Liver (tissue), 10 donors: ENCODE measurements at places on chromosomes 5 and 9. TPM values are rescaled to one million over a fixed set of nuclear protein-coding genes. Genes with fewer than 3 reads are reported as not detected.

EEIG1 gene
- total RNA-seq, result 14.3 TPM

C9orf50 gene
- not detected for total RNA-seq

MEIKIN gene
- 0.51 TPM for total RNA-seq

PAX5 gene
- total RNA-seq, result 0.08 TPM

KYAT1 gene
- 8.1 TPM for total RNA-seq

IFNK gene
- not detected for total RNA-seq

MTX3 gene
- 6.3 TPM for total RNA-seq

ORM2 gene
- total RNA-seq, result 276 TPM

KIAA0825 gene
- total RNA-seq, result 3.2 TPM

SMIM33 gene
- 0.05 TPM for total RNA-seq

GPX8 gene
- 1.0 TPM for total RNA-seq

DAB2IP gene
- total RNA-seq, result 13.1 TPM

GRCh38 chr9:81526587-81526986 is 162.8 kb downstream of the TLE1 start:
- DNase-seq, result no peak

DNA sequence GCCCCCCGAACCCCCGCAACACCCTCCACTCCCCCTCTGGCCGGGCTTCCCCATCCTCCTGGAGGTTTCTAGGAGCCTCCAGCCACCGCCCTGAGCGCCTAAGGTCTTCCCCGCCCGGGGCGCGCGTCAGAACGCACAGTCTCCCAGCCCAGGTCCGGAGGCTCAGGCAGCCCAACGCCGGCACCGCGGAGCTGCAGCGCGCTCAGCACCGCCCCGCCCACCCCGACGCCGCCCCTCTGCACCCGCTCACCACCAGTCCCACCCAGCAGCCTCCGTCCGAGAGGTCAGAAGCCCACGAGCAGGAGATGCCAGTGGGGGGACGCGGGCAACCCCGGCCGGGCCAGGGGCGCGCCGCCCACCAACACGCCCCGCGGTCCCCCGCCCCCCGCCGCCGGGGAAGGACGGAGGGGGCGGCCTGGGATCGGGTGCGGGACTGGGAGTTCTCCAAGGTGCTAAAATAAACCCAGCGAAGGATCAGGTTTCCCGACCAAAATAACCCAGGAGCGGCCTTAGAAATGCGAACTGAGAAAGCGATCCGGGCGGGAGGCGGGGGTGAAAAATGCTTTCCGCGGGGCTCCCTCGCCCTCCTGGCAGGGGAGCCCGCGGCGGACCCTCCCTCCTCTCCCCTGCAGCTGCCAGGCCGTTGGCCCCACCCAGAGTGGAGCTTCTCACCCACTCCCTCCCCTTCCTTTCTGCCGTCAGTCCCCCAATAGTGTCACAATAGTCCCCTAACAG is 6.5 kb upstream of the FAM78A start:
- DNase-seq, result no peak

GRCh38 chr9:116471093-116471906 is 215.8 kb upstream of the TRIM32 start:
- no peak for DNase-seq

DNA sequence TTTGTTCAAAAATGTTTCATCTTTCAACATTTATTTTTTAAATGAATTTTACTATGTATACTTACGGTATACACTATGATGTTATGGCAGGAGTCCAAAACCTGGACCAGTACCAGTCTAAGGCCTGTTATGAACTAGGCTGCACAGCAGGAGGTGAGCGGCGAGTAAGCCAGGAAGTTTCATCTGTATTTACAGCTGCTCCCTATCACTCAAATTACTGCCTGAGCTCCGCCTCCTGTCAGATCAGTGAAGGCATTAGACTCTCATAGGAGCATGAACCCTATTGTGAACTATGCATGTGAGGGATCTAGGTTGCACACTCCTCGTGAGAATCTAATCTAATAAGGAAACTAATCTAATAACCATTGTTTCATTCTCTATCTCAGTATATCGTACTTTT is 715.5 kb upstream of the PTPRD start:
- no peak for DNase-seq

DNA sequence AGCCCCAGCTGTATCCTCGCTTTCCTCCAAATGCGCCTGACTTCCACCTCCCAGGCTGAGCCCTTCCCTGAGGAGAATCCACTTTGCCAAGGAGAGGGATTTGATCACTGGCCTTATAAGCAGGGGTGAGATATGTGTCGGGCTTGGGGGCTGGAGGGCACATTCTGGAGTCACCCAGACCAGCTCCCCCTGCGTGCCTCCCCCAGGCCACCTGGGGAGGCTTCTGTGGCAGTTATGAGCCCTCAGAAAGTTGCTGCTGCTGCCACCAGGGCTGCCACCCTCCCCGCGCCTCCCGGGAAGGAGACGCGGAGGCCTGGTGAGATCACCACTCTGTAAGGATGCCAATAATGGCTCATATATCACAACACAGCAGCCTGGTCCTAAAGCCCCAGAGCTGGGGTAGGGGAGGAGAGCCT is 211.5 kb downstream of the PAPPA start:
- DNase-seq, result no peak

DNA sequence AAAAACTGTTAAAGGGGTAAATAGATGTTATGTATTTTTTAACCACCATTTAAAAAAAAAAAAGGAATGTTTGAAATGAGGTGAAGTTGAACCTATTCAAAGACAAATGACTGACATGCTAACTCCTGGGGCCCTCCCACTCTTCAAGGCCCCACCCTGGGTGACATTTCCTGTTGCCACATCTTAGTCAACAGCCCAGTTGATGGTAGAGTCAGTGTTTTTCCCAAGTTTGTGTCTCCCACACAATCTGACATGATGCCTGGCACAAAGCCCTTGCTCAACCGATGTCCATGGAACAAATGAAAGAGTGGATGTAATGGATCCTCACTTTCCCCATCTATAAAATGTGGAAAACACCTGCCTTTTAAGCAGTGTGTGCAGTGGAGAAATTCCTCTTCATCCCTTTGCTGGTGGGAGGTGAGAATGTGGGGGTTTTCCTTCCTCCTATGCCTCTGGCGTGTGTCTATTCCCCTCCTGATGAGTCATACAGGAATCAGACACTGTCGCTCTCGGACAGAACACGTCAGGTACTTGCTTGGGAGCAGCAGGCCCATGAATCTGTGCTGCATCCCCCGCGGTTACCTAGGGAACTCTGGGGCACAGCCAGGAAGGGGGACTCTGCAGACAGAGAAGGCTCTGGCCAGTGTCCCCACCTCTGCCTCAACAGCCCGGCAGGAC is 13.7 kb upstream of the ADRA1B start:
- DNase-seq, result no peak

DNA sequence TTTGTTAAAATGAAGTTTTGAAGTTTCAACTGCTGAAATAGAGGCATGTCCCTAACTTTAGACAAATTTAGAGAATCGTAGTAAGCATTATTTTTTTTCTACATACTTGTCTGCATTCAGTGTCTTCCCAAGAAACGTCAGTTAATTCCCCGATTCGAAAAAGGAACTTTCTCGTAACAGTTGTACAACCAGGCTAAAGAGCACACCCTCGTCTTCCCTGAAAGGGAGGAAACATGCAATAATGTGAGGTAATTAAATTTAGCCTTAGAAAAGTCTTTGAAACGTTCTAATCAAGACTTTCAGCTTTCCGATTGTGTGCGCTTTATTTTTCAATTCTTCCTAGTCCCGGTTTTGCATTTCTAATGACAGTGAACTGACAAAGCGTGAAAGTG is 374 bp upstream of the SLC1A3 start:
- DNase-seq, result no peak

GRCh38 chr9:2424619-2425033 is 197.0 kb upstream of the VLDLR start:
- no peak for DNase-seq

GRCh38 chr9:121217609-121218292 is 16.1 kb upstream of the RAB14 start:
- no peak for DNase-seq

DNA sequence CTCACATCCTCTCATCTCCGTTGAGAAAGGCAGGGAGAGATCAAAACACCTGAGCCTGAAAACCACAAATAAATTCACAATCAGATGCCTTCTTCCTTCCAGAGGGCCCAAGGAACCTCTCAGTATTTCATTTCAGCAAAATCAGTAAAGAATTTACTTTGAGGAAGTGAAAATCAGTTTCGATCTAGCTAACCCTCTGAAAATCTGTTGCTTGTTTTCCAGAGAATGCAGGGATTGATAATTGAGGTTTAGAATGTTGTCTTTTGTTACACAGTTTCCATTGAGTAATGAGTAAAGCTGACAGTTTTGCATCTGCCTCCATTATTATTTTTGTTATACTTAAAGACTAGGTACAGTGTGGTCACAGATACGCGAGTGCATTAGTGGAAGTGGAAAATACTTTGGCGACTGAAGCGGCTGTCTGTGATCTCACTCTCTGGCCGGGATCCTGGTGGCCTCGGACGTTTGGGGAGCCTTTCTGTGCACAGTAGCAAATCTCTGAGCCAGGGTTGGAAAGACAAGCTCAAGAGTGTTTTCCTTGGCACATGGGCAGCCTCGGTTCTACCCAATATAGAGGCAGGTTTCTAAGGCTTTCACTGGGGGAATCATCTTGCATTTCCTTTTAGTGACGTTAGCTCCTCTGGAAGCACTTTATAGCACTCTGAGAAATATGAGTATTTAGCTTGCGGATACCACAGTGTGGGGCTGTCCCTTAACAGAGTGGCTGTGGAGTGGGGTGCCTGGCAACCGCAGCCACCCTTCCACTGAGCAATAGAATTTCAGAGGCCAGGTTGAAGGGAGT is 32.2 kb upstream of the ANGPTL2 start:
- peak; percentile 21 for DNase-seq

- no peak for DNase-seq
Observed at GRCh38 chr9:136282272-136282861, 21.5 kb downstream of the CCDC187 start.

- DNase-seq, result no peak
Observed at GRCh38 chr9:113652355-113653152, 189.0 kb downstream of the RGS3 start.

DNA sequence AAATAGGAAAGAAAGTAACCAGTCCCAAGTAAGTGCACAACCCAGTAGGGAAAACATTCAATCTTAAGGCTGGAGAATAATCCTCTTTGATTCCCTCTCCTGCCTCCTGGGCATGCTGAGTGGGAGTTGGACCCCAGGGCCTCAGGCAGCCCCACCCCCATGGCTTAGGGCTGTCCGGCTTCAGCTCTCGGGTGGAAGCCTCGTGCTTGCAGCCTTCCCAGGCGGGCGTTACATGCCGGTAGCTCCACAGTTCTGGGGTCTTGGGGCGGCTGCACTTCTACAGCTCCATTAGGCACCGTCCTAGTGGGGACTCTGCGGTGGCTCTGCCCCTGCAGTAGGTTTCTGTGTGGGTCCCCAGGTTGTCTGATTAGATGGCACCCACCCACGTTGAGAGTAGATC is 10.1 kb downstream of the GLIPR2 start:
- DNase-seq, result no peak

DNA sequence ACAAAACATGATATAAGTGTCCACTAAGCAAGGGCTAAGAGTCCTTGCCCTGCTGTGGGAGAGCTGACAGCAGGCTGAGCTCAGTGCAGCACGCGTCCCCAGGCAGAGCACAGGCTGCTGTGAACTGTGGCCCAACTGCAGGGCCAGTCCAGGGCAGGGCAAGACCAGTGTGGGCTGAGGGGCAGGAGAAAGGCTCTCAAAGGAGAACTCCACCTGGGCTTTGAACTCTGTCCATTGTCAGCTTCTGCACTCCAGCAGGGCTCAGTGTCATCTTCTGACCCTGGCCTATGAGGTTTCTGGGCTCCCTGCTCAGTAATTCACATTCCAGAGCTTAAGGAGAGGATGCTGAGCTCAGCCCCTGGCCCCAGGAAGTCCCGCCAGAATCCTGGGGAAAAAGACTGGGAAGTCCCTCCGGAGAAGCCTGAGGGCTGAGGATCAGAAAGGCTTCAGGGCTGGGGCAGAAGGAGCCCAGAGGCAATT is 37.4 kb downstream of the LHFPL2 start:
- no peak for DNase-seq

DNA sequence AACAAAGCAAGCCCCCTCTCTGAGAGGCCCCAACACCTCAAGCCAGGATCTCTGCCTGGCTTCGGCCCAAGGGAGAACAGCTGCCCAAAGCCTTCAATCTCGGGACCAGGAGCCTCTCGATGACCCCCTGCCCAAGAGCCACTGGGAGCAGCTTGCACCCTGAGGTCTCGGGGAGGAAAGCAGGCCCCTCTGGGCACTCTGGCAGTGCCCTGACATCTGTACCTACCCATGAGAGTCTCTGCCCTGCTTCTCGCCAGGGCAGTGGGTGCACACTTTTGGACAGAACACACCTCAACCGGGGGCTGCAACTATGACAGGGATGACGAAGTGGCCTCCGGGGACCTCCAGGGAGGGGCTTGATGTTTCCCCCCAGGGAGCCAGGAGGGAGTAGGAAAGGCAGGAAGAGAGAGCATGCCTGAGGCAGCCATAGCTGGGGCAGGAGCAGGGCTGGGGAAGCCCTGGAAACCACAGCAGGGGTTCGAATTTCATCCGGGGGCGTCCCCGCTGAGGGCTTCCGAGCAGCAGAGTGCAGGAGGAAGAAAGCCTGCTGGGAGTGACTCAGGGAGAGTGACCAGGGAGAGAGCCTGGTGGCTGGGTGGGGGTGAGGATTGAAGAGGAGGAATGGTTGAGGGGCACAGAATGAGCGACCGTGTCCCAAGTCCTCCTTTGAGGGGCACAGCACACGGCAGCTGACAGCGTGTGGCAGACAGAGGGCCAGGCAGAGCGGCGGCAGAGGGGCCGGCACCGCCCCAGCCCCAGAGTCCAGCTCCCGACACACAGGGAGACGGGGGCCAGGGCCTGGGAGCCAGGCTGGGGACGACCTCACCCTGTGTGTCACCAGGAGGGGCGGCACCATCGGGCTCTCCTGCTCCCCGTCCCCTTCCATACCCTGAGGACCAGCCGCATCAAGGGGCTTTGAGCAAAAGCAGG is 1.8 kb downstream of the LPCAT1 start:
- peak; percentile 31 for DNase-seq
